Activated CD4-positive, alpha-beta T cell treated with anti-CD3 and anti-CD28 coated beads, Interleukin-2, amount 50 U/mL, for 16 hours (primary cell): ENCODE measurements at places on chromosomes 5 and 9.

DNA sequence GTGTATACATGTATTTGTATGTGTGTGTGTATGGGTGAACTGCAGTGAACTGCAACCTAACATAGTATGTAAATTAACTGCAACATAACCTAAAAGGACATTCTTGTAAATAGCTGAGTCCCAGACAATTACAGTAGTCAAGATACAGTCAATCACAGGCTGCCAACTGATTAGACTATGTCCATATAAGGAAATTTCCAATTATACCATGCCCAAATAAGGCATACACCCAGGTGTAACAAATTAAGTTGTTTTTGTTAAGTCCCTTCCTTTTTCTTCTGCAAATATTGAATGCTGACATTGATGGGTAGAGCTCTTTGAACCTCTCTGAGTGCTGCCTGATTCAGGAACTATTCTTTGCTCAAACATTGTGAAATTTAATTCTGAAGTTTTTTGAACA, 594.6 kb upstream of the FAM174A start:
- DNase-seq = no peak

DNA sequence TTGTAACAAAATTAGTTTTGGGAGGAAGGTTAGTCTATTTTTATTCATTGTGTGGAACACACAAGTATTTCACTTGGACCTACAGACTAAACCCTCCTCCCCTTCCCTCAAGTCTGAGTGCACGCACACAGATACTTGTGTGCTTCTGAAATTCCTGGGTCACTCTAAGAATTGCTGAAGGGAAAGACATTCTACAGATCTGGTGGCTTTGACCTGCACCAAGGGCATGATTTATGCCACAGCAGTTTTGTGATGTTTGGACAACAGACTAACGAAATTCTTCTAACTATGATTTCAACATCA, 150.5 kb downstream of the ARL15 start:
- no peak for DNase-seq

DNA sequence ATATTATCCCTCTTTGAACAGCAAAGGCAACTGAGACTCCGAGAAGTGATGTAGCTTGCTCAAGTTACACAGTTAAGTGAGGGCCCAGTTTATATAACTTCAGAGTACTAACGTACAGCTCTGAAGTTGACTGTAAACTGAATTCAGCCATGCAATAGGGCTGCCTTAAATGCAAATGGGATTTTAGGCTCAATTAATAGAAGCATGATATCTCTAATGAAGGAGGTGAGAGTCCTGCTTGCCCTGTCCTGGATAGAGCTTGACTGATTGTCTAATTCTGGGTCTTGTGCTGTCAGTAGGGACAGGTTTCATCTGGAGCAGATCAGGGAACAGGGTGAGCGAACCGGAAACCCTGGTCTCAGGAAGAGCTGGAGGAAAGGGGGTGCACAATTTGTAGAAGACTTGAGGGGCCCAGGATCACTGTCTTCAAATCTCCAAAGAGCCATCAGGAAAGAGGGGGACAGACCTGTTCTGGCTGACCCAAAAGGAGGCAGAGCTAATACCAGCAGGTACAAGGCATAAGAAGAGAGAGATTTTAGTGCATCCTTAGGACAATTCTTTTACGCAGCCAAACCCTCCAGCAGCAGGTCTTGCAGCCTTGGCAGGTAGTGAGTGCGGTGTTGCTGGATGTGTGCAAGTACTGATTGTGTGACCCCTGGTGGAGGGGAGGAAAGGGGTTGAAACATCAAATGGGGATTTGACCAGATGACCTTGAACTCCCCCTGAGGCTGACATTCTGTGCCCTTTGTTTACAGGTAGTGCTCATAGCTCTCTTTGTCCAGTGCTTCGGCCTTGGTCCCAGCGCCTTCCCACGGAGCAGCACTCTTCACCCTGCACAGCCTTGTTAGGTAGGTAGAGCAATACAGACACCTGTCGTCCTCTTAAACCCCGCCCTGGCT, 13.0 kb downstream of the GSN start:
- no peak for DNase-seq

DNA sequence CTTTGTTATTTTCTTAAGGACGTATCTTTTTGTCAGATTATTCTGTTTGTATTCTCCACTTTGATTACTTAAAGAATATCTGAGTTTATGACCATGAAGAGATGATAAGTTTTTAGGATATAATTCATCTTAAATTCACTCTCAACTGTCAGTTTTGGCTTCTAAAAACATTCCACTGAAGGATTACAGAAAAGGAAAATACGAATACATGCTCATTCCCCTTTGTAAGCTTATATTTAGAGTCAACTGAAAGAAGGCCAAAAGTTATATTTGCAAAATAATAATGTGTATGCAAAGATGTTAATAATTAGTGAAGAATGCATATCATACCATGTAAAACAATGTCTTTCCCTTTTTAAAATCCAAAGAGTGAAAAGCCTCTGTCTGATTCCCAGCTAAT, 52.5 kb downstream of the ZNF474 start:
- no peak for DNase-seq

DNA sequence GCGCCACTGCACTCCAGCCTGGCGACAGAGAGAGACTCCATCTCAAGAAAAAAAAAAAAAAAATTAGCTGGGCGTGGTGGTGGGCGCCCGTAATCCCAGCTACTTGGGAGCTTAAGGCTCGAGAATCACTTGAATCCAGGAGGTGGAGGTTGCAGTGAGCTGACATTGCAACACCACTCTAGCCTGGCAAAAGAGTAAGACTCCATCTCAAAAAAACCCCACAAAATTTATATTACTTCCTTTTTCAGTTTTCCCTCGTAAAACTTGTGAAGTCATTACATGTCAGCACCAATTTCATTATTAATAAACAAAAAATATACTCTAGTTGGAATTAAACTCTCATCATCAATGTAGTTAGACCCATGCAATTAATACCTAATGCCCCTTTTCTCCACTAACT, 43.9 kb downstream of the SHLD3 start:
- no peak for DNase-seq
